Activated CD4-positive, alpha-beta T cell treated with anti-CD3 and anti-CD28 coated beads, Interleukin-2, amount 50 U/mL, for 24 hours (primary cell): ENCODE measurements at places on chromosomes 7 and 10.

GRCh38 chr10:42574336-42574735, 64.0 kb downstream of the ZNF33B start:
- no peak for DNase-seq

- DNase-seq = no peak
Observed at GRCh38 chr10:103636492-103636891, 143.0 kb downstream of the NEURL1 start.

- DNase-seq = no peak
Observed at GRCh38 chr7:123616223-123616622, 14.6 kb downstream of the ASB15 start.

- DNase-seq = no peak
Observed at GRCh38 chr7:92968502-92968901, 132.1 kb upstream of the CDK6 start.
